ENCODE measurements at places on chromosomes 7 and 10.

DNA sequence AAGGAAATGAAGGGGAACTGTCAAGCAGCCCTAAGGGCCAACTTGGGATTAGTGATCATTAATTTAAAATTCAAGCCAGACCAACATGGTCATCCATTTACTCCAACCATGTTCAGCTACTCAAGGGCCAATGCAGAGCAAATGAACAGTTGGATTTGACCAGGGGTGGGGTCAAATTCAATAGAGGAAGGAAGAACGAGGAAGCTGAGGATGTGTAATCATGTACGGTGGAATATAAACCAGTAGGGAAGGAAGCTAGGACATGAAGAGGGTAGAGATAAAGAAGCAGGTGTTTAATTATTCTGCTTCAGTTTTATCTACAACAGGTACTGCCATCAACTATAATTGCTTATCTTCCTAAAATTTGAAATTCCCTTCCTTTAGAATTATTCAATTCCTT lies 81.6 kb downstream of the HIBADH start:
- no peak for DNase-seq

GRCh38 chr10:16459423-16459939 lies 22.7 kb downstream of the PTER start:
- no peak for DNase-seq

DNA sequence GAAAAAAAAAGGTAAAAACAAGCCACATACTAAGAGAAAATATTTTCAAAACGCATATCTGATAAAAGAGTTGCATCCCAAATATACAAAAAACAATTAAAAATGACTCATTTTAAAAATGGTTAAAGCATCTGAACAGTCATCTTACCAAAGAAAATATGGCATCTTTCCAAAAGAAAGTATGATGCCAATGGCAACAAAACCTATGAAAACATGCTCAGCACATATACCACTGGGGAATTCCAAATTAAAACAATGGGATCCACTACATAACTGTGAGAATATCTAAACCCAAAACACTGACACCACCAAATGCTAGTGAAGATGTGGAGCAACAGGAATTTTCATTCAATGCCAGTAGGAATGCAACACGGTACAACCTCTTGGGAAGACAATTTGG lies 39.3 kb downstream of the VSTM2A start:
- no peak for DNase-seq

DNA sequence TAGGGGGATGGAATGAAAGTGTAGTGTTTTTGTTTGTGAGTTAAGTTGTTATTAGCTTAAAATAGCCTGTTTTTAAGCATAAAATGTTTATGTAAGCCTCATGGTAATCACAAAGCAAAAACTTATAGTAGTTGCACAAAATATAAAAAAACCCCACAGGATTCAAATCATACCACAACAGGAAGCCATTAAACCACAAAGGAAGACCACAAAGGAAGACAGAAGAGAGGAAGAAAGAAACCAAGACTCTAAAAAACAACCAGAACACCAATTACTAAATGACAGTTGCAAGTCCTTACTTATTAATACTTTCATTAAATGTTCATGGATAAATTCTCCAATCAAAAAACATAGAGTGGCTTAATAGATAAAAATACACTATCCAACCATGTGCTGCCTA lies 63.6 kb downstream of the ANKRD7 start:
- DNase-seq: no peak

GRCh38 chr10:131310551-131311401 lies 745 bp downstream of the TCERG1L start:
- DNase-seq: no peak

GRCh38 chr7:5435291-5436002 lies 11.8 kb upstream of the TNRC18 start:
- no peak for DNase-seq

GRCh38 chr10:72228318-72228751 lies 12.3 kb upstream of the ASCC1 start:
- DNase-seq: no peak

DNA sequence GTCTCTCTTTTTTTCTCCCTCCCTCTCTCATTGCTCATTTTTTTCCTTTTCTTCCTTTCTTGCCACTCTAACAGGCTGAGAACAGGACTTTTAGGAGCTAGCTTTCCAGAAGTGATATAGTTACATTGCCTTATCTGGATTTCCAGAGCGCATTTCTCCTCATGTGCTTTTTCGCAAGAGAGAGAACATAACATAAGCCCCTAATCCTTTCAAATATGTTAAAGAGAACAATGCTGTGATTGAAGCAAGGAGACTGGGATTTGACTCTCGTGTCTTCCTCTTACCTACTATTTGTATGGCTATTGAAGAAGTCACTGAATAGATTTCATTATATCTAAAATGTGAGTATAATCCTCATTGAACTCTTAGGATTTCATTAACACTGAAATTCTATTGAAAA lies 101.2 kb upstream of the PRPS1L1 start:
- no peak for DNase-seq

- no peak for DNase-seq
These were observed 218.6 kb downstream of the BICC1 start for GRCh38 chr10:58731276-58731675.

DNA sequence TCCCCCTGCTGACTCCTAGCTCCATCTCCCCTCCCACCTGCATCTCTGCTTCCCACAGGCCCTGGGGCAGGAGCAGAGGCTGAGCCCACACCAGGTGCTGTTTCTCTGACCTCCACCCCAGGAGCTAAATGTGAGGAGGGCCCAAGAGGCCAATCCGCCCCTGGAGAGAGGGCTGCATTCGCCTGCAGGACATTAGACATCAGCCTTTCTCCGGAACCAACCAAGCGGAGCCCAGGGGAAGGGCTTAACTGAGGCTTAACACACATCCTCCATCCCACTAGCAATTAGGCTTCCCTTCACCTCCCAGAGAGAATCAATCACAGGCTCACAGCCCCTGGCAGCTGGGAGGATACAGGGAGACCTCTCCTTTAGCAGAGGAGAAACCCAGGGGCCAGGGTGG lies 50.5 kb downstream of the SH3PXD2A start:
- DNase-seq: no peak

DNA sequence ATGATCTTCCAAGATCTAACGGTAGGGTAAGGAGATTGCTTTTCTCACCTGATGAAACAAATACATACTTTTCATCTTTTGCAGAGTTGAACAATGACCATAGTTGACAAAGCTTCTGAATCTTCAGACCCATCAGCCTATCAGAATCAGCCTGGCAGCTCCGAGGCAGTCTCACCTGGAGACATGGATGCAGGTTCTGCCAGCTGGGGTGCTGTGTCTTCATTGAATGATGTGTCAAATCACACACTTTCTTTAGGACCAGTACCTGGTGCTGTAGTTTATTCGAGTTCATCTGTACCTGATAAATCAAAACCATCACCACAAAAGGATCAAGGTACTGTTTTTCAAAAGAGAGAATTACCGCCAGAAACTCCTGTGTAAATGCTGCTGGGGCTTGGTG lies 79.9 kb downstream of the ANKRD61 start:
- DNase-seq: no peak

DNA sequence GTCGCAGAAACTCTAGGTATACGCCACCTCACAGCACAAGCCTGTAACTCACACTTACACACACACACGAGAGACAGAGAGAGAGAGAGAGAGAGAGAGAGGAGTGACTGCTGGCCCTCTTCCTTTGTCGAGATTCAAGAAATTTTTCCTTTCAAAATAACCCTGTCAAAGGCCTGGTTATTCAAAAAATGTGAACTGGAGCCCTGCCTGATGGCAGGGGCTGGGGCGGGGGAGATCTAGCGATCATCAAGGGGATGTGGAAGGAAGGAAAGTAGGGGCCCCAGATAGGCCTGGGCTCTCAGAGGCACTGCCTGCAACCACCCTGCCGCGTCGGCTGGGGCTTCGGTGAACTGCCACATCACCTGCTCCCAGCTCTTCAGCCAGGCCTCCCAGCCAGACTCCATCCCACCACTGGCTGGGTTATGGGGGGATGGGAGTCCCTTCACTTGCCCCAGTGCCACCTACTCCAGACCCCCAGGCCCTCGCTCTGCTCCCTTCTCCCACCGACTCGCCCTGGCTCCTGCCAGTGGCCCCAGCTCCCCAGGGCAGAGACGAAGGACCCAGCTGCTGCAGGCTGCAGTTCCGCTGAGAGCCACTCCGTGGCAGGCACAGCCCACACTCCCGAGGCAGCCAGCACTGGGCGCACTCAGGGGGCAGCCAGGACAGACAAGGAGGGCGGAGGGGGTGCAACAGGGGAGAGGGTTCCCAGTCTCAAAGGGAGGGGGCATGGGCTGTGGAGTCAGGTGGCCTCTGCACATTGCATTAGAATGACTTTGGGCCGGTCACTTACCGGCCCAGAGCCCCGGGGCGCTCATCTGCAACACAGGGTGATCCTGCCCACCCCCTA lies 15.3 kb downstream of the KCNH2 start:
- no peak for DNase-seq

DNA sequence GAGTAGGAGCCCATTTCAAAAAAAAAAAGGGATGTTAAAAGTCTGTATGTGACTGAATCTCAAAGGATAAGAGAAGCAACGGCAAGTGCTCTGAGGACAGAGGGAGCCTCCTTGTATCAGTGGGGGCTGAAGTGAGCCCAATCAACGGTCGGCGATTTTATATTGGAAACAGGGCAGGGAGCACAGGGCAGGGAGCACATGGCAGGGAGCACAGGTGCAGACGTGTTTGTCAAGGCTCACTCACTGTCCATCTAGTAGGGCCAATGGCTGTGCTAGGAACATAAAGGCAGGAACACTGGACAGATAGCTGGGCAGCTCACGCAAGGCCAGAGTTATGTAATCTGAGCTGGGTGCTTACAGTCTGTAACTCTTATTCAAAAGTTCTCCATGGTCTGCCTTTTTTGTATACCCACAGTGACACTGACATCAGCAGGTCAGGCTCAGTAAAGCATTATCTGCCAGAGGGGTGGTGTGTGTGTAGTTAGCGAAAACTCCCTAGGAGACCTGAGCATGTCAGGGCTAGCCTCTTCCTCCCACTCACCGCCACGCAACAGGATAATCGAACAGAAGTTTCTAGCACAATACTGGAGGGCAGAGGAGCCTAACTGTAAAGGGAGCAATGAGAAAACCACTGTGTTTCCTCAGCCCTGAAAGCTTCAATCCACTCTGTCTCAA lies 15.4 kb downstream of the AKR1B1 start:
- no peak for DNase-seq

DNA sequence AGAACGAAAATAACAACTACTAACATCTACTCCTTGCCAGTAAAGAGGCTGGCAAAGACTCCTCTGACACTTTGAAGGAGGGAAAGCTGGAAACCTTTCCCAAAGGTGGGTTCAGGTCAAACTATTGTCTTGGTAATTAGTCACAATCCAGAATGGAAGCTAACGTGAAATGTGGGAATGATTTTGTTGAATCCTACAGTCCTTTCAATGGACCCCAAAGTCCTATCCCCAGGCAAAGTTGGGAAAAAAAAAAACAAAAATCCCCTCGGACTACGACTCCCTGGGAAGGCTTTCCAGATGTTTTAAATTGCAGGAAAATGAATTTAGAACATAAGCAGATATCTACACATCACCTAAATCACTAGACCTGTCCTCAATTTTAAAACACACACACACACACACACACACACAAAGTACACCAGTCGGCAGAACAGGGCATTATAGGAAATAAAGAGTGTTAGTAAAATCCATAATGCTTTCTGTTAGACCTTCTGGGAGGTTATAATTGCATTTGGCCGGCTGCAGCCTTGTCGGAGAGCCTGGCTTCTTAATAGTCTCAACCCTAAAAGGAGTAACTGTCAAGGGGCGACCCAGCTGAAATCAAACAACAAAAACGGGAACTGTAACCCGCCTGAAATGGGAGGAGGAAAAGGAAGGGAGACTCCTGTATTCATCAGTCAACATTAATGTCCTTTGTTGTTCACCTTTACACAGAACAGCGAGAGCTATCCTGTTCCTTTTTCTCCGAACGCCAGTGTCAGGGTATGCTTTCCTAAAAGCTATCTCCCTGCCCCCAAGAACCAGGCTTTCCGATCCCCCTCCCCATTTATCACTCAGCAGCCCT lies 1.5 kb downstream of the DOCK4 start:
- DNase-seq: no peak

DNA sequence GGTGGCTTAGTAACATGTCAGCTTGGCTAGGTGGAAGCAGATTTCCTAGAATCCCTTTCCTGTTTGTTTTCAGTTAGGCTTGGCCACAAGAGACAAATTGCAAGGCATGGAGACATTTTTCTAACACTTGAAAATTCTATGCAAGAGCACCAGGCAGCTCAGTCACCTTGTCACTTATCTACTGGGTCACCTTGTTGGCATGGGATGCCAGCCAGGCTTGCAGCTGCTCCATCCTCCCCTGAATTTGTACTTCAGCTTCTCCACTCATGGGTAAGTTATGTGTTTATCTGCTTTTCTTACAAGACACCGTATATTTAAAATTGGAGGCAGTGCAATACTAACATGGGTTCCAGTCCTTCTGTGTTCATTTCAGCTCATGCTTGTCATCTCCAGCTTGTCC lies 40.2 kb upstream of the CCSER2 start:
- no peak for DNase-seq

DNA sequence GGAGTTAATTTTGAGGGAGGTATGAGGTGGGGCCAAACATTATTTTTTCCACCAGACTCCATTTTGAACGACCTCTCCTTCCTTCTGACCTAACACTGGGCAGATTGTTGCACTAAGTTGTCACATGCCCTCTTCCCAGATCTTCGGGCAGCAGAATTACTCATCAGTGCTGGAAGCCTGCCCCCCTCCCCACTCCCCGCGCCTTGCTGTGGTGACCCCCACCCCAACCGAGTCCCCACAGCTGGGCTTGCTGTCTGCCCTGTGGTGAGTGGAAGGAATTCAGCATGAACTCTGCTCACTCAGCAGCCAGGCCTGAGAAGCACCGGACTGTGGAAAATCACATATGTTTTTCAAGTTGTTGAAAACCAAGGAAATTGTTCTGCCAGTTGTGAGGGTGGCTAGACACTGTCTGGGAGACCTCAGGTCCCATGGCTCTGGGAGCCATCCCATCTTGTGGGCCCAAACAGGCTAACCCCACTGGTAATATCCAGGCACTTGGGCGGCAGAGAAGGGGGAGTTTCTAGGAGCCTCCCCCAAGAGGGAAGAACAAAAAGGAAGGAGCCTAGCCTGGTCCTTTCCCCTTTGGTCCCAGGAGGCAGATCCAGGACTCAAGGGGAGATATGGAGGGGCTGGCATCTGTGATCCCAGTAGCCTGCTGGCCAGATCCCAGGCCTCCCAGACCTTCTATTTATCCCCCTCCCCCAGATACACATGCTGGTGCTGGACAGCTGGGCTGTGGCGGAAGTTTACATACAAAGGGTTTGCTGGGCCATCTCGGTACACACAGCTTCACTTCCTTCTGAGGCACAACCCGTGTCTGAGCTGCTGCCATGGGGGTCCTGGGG lies 3.5 kb upstream of the AEBP1 start:
- DNase-seq: peak; percentile 88

GRCh38 chr7:48097521-48098231 lies 8.6 kb downstream of the UPP1 start:
- DNase-seq: peak; percentile 34

GRCh38 chr7:4707217-4707741 lies 25.2 kb downstream of the FOXK1 start:
- no peak for DNase-seq

DNA sequence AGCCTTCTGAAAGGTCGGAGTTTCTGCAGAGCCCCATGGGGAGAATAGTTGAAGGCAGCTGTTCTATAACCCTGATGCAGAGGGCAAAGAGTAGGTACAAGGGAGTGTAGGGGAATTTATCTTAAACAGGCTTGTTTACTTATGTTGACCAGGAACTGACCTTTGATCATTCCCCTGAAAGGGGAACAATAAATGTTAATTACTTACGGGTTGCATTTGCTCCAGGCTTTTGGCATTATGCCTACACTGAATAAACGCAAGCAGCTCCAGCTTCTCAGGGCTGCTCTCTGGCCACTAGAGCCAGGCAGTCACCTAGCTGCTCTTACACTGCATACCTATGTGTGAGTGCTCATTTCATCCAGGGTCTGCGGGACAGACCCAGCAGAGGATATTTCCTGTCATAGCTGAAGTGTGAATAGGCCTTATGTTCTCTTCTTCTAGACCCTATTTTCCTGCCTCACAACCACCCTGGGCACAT lies 26.9 kb upstream of the ABCA13 start:
- DNase-seq: no peak

Data from foreskin fibroblast (primary cell).